Renal cortical epithelial cell (primary cell): ENCODE measurements at places on chromosomes 7 and 10. TPM values are rescaled to one million over a fixed set of nuclear protein-coding genes. Genes with fewer than 3 reads are reported as not detected.

- DNase-seq: peak; percentile 71
Observed at GRCh38 chr7:12257582-12257981, 46.5 kb downstream of the TMEM106B start.

The SLC26A4 gene
- total RNA-seq: 0.10 and 0.87 TPM in 2 replicates

GRCh38 chr10:30748152-30748973, 118.8 kb upstream of the LYZL2 start:
- DNase-seq: no peak

GRCh38 chr10:26843736-26844135, 17.0 kb downstream of the ABI1 start:
- no peak for DNase-seq

The ZNF488 gene
- 0.17 and 0.25 TPM in 2 replicates for total RNA-seq

GRCh38 chr7:91228927-91229558, 35.2 kb upstream of the FZD1 start:
- no peak for DNase-seq
